ENCODE measurements at places on chromosomes 7 and 10.
A peak's percentile ranks its signal among the peaks of the same experiment; 100 is the strongest.

DNA sequence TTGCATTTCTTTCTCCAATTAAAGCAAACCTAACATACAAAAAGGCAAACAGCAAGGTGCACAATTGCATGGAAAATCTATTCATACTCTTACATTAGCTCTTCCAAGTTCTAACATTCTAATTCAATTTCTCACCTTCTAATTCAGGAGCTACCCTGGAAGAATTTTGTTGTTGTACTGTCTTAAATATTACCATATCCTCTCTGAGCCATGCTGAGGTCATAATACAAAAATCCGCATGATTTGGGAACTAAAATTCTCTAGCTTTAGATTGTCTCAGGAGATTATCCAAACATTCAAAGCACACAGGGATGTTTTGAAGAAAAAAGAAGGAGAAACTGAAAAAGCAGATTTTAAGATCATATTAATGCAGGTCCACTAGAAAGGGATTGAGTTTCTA, 229.9 kb downstream of the KIAA1217 start:
- no peak for DNase-seq

DNA sequence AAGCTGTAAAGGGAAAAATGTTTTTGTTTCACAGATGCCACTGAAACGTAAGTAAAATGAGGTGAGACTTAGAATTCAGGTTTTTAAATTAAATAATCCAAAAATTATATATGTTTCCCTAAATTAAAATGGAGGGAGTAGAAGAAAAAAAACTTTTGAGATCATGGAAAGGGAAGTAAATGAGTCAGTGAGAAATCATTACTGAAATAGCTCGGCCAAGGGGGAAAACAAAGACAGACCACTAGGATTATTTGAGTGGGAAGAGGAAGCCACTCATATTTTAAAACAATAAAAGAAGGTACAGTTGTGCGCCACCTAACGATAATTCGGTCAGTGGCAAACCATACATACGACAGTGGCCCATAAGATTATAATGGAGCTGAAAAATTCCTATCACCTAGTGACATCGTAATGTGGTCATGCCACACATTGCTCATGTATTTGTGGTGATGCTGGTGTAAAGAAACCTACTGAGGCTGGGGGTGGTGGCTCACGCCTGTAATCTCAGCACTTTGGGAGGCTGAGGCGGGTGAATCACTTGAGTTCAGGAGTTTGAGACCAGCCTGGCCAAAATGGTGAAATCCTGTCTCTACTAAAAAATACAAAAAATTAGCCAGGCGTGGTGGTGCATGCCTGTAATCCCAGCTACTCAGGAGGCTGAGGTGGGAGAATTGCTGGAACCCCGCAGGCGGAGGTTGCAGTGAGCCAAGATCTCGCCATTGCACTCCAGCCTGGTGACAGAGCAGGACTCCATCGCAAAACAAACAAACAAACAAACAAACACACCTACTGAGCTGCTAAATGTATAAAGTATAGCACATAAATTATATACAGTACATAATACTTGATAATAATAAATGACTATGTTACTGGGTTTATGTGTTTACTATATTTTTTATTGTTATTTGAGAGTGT, 64.7 kb downstream of the MKX start:
- no peak for DNase-seq

DNA sequence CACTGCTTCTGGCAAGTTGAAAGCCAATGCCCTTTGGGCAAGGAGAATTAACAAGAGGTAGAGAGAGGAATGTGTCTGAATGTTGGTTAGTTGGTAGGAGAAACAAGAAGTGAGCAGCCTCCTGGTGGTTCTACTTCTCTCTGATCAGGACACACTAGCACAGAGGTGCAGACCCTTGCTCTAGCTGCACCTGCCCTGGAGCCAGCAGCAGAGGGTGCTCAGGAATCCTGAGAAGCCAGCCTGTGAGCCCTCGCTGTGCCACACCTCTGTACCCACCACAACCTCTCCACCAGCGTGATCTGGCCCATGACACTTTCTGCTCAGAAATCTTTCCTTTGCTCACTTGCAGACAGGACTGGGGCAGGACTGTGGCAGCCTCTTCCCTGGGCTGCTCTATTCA, 364.7 kb downstream of the RPS24 start:
- no peak for DNase-seq

DNA sequence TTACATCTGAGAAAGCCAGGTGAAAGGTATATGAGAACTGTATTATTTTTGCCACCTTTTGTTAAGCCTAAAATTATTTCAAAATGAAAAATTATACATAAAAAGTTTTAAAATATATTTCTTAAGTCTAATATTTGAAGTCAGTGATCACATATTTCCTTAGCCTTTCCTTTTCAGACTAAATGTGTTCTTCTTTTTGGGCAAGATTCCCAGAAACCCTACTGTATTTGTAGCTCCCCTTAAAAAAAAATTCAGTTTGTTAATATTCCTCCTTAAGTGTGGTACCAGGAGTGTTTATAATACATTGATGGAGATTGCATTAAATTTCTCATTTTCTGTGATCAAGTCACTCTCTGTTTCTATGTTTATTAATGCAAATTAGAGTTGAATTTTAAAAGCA, 22.8 kb downstream of the DNAJC1 start:
- DNase-seq = no peak

DNA sequence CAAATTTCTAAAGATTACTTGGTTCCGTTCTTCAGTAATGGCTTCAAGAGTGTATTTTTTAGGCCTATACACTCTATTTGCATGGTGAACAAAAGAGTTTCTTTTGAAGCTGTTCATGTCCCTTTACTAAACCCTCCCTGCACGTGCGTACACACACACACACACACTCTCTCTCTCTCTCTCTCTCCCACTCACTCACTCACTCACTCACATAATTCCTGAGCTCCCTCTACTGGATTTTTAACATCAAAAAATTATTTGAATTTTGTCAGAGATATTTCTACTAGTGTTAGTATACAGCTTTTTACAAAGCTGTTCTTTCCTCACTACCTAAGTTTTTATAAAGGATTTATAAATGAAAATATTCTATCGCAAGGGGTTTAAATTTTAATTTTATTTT, 85.9 kb downstream of the UBE3C start:
- DNase-seq = no peak

- no peak for DNase-seq
These were observed 98.9 kb downstream of the ABCC2 start for GRCh38 chr10:99881371-99881770.

- no peak for DNase-seq
These were observed 10.7 kb upstream of the FAM13C start for GRCh38 chr10:59373071-59373470.

GRCh38 chr10:122435212-122435827, 19.1 kb upstream of the ARMS2 start:
- DNase-seq = no peak

- no peak for DNase-seq
These were observed 72.7 kb downstream of the COL13A1 start for GRCh38 chr10:69874449-69874848.

- no peak for DNase-seq
These were observed 115.6 kb upstream of the FAM133B start for GRCh38 chr7:92705831-92706230.

DNA sequence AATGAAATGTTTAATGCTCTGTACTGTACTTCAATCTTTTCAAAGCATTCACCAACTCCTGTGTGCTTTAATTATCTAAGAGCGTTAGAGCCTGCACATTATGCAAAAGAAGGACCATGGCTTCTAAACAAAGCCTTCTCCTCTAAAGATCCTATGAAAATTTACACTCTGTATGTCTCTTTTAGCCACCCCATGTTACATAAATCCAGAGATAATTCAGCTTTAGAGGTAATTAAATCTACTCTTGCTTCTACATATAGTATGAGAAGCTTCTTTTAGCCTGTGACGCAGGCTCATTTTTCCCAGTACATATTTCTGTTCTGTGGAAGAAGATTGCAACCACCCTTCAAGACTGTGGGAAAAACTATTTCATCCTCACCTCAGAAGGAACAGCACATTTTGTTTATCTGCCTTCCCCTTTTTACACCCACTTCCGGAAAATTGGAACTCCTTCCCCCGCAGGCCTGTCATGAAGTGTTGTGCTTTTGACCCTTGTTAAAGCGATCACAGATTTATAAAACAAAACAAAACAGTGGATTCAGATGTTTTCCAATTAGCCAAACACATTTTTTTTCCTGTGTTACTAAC, 8.1 kb upstream of the TAS2R16 start:
- DNase-seq = no peak

DNA sequence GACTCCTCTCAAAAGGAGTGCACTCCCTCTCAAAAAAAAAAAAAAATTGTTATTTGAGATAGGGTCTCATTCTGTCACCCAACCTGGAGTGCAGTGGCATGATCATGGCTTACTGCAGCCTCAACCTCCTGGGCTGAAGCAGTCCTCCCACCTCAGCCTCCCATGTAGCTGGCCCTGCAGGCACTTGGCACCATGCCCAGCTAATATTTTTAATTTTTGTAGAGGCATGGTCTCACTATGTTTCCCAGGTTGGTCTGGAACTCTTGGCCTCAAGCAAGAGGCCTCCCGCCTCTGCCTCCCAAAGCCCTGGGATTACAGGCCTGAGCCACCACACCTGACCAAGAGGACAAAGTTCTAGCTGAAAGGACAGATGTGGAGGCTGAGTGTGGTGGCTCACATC, 120.3 kb downstream of the EPC1 start:
- no peak for DNase-seq

DNA sequence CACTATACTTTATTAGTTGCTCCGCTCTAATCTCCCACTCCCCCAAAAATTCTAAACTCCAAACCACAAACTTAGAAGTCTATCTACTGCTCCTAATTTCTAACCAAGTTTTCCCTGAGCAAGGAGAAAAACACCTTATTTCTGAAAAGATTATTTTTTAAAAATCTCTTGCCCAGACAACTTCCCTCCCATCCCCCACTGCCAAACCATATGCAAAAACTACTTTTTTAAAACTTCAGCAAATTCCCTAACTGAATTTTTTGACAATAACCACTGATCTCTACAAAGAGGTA, 1.9 kb downstream of the UBE2H start:
- no peak for DNase-seq

DNA sequence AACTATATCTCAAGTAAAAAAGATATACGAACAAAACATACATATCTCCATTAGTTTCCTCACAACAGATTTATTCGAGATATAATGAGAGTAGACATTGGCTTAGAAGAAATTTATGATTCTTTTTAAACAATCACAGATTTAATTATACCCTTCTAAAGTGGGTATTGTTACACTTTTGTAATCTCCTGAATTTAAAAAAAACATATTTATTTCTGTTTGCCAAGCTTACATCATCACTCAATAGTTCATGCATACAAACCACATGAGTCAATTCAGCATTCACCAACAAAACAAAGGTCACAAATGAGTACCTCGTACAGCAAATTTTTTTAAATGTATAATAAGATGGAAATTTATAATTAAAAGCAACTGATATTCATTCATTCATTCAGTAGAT, 17.6 kb downstream of the LRRN3 start:
- DNase-seq = no peak

GRCh38 chr10:110354322-110354766, 49.6 kb upstream of the SMNDC1 start:
- peak; percentile 83 for DNase-seq

GRCh38 chr7:55515569-55516279, 56.6 kb downstream of the VOPP1 start:
- no peak for DNase-seq

GRCh38 chr7:110759069-110759468, 331.9 kb upstream of the LRRN3 start:
- no peak for DNase-seq

DNA sequence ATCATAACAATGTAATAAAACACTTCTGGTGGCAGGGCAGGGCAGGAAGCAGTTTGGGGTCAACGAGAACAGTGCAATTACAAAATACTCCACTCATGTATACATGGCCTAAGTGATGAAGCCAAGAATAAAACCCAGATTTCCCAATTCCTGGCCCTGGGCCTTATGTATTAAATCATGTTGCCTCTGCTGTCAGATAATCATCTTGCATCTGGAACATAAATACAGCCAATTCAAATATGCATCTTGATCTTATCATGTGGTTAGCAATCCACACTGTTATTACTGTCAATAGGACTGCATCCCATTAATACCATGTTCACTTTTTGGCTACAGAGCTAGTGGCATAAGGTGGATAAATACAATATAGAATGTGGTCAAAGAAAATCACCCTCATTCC, 186.5 kb upstream of the SLC25A13 start:
- DNase-seq = no peak

DNA sequence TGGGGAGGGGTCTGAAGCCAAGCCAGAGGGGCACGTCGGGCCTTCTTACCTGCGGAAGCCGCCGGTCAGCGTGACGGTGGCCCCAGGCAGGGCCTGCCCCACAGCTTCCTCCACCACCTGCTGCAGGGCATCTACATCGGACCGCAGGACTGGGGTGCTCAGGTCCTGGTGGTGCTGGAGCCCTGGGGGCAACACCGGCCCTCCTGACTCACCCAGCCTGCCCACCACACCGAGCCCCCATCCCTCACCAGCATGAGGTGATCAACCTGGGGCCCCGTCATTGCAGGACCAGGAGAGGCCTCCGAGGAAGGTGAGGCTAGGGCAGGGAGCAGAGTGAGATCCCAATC, 8.0 kb downstream of the POLM start:
- no peak for DNase-seq

DNA sequence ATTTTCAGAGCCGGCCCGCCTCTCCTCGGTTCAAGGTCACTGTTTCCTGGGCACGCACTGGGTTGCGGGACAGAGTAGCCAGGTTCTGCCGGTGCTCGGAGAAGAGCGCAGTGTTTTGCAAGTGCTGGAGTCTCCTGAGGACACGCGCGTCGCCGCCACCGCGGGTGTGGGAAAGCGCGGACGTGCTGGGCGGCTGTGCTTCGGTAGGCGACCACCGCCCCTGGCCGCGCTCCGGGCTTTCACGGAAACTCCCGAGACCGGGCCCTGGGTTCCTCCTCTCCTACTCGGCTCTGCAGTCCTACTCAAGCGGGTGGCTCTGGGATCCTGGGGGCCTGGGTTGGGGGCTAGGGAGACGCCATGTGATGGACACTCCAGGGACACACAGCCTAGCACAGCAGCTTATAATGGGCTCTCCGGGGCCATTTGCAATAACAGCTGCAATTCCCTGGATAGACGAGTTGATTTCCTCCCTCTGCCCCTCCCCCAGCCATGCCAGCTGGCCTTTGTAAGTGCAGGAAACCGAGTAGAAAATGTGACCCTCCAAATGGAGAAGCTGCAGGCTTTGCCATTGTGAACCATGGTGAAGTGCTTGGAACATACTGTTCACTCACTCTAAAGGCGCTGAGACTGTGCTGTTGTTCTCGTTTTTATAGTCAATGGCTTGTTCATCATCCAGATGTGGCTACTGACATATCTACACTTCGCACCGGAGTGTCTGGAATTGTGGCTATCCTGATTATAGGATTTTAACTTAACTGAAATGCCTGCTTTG, 2.1 kb downstream of the FRAT1 start:
- no peak for DNase-seq

DNA sequence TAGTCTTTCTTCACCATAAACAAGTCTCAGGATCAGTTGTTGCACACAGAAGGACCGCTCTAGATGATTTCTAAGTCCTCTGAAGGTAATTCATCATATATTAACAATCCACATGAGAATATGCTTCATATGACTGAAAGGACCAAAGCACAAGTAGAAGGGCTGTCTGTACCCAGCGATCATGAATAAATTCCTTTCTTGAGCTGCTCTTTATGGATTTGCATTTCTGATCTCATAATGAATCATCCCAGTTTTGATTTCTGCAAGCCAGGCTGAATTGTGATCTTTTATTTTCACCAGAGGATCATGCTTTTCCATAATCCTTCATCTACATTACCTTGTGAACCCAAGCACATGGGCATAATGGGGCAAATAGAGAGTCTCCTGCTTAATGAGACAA, 675.6 kb downstream of the MAGI2 start:
- no peak for DNase-seq

GRCh38 chr7:121561717-121562116, 165.6 kb upstream of the FAM3C start:
- DNase-seq = no peak

- no peak for DNase-seq
These were observed 29.2 kb downstream of the CHRM2 start for GRCh38 chr7:136897676-136898075.

Measured in activated naive CD4-positive, alpha-beta T cell treated with Interleukin-2 at 50 U/mL for 16 hours (primary cell).